ENCODE measurements at places on chromosomes 13 and 19. TPM values are rescaled to one million over a fixed set of nuclear protein-coding genes. Genes with fewer than 3 reads are reported as not detected.

GRCh38 chr13:107209824-107210722 is 642.1 kb upstream of the ARGLU1 start:
- no peak for DNase-seq

DNA sequence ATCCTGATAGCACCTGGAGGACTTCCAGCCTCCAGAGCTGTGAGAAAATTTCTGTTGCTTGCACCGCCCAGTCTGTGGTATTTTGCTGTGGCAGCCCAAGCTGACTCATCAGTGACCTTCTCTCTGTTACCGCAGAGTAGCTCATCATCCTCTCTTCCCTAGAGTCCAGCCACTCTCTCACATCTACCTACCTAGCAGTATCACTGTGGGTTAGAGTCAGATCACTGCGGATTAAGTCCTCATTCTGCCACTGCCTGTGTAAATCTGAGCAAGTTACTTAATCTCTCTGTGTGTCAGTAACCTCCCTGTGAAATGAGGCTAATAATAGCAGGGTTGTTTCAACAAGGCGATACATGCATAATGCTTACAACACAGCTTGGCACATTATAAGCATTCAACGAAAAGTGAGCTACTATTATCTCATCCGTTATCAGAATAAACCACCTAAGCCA is 40.3 kb upstream of the USPL1 start:
- DNase-seq, result peak; percentile 88

GRCh38 chr19:33486936-33487811 is 34.4 kb downstream of the PEPD start:
- no peak for DNase-seq

GRCh38 chr13:33285420-33286124 is at the start of gene STARD13:
STARD13 (minus strand) TSS chr13:33285755; CDS start chr13:33285638, 117 bp downstream.
- DNase-seq, result peak; percentile 98

- DNase-seq, result no peak
These were observed 877 bp upstream of the N4BP2L1 start for GRCh38 chr13:32428581-32429432.

- DNase-seq, result no peak
These were observed 180.3 kb downstream of the SHISA2 start for GRCh38 chr13:25871389-25872125.

DNA sequence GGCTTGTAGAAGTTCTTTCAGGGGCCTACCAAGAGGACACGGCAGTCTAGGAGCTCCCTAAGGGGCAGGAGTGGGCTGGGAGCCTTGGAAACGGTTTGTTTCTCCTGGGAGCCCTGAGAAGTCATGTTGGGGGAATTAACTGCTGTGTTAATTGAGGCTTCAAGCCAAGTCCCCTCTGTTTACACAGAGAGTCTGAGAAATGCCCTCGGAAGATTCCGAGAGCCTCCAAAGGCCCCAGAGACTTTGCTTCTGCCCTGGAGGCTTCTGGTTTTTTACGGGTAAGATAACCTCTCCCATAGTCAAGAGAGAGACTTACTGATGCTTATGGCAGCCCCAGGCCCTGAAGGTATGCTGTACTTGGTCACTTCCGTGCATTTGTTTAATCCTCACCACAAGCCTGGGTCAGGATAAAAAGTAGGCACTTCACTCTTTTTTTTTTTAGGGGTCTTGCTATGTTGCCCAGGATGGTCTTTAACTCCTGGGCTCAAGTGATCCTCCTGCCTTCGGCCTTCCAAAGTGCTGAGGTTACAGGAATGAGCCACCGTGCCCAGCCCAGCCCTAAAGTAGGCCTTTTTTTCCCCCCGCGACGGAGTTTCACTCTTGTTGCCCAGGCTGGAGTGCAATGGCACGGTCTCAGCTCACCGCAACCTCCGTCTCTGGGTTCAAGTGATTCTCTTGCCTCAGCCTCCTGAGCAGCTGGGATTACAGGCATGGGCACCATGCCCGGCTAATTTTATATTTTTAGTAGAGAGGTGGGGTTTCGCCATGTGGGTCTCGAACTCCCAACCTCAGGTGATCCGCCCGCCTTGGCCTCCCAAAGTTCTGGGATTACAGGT is 15.2 kb downstream of the IER2 start:
- DNase-seq, result no peak

- no peak for DNase-seq
These were observed 32.6 kb upstream of the SLC46A3 start for GRCh38 chr13:28751175-28751960.

DNA sequence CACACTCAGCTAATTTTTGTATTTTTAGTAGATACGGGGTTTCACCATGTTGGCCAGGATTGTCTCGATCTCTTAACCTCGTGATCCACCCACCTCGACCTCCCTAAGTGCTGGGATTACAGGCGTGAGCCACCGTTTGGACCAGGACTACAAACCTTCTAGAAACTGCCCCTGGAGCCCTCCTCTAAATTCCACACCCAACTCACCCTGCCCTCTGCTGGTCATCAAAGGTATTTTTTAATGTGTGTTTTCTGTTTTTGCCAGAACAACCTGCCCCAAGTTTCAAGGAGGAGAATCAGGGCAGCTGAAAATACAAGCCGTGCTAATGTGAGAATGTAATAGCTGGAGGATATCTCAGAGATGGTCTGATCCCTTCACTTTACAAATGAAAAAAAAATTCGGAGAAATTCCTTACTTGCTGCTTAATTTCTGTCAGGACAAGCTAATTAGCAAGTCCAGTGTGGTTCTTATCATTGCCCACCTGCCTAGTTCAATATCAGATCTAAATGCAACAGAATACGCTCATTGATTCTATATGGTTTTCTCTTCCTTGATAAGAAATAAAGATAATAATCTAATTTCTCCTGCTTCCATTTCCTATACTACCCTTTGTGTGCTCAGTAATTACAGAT is 4.1 kb downstream of the ATP8A2 start:
- peak; percentile 27 for DNase-seq

- DNase-seq, result no peak
These were observed 13.2 kb downstream of the LCP1 start for GRCh38 chr13:46168783-46169182.

GRCh38 chr13:80340651-80341100 is 250 bp downstream of the SPRY2 start:
- DNase-seq, result peak; percentile 61

DNA sequence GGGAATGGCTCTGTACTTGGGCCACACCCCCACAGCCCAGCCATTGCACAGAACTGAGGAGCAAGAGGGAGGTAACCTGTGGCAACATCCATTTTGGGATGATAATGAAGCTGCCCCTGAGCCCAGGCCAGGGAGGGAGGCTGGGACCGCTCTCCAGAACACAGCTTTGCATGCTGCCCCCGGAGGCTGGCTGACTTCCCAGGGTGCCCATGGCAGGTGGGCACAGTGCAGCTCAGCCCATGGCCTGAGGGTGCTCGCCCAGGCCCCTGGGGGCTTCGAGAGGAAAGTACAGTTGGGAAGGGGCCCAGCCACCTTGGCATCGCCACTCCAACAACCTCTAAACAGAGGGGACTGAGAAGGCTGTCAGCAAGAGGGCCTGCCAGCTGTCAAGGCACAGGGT is 5.7 kb downstream of the COPE start:
- no peak for DNase-seq

DNA sequence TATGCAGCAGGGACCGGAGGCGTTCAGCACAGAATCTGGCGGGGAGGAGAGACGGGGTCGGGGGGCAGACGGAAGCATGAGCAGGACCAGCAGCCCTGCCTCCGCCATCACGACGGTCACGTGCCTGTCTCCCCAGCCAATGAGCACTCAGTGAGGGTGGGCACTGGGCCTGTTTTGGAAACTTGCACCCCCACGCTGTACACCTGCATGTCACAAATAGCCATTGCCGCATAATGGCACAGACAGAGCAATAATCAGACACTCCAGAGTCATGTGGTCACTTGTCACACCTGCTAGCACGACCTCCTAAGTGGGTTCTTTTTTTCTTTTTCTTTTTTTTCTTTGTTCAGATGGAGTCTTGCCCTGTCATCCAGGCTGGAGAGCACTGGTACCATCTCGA is 8.8 kb downstream of the ERCC2 start:
- no peak for DNase-seq

- DNase-seq, result peak; percentile 51
These were observed 611.4 kb downstream of the PCDH9 start for GRCh38 chr13:66618702-66619101.

DNA sequence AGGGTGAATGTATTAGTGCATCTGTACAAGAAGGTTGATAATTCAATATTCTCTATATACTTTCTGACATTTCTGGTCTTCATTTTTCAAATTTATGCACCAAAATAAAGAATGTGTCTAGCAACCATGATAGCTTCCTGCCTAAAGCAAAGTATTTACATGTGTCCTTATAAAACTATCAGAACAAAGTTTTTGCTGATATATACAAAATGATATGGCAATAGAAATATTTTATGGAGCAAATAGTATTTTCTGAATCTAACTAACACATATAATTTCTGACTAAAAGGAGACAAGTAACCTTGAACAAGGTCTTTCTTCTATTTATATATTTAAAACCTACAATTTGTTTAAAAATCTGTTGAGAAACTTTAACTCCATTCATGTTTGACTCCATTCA is 184.9 kb downstream of the DIAPH3 start:
- DNase-seq, result no peak

- no peak for DNase-seq
These were observed 144.1 kb downstream of the PAN3 start for GRCh38 chr13:28282451-28282850.

DNA sequence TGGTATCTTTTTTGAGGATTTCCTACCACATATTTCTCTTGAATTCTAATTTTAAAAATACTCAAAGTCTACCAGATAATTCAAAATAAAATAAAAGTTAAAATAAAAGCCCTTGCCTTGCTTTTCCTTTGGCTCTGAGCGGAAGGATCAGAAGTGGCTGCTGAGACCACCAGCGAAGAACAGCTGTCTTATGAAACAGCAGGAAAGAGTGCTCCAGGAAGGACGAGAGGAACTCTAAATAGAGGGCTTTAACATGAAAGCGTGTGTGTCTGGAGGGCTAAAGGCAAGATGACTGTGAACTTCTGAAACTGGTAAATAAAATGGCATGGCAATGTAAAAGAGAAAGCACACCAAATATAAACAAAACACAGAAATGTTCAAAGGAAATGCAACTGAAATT is 521.5 kb upstream of the SPRY2 start:
- no peak for DNase-seq

DNA sequence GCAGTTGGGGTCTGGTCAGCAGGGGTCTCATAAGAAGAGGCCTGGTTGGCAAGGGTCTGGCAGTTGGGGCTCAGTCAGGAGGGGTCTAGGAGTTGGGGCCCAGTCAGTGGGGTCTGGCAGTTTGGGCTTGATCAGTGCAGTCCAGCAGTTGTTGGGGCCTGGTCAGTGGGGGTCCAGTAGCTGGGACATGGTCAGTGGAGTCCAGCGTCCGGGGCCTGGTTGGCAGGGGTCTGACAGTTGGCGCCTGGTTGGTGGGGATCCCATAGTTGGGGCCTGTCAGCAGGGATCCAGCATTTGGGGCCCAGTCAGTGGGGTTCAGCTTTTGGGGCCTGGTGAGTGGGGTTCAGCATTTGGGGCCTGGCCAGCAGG is 60.5 kb upstream of the TPM4 start:
- no peak for DNase-seq

- no peak for DNase-seq
These were observed 904.6 kb upstream of the ATXN8OS start for GRCh38 chr13:69202996-69203395.

GRCh38 chr13:20566468-20566897 is 474 bp upstream of the IFT88 start:
- DNase-seq, result peak; percentile 69

The CEACAM8 gene
- total RNA-seq, result not detected

The DGKH gene
- total RNA-seq, result 8.5 TPM

The ZNF561 gene
- 27.1 TPM for total RNA-seq

The CYP2F1 gene
- total RNA-seq, result not detected

The CCDC194 gene
- not detected for total RNA-seq

The CEACAM16 gene
- not detected for total RNA-seq

The FRY gene
- 12.3 TPM for total RNA-seq

The ZNF568 gene
- 6.8 TPM for total RNA-seq

The ZNF491 gene
- total RNA-seq, result 2.1 TPM

The PABPC3 gene
- 0.37 TPM for total RNA-seq
